ENCODE measurements at places on chromosomes 12 and 14.

DNA sequence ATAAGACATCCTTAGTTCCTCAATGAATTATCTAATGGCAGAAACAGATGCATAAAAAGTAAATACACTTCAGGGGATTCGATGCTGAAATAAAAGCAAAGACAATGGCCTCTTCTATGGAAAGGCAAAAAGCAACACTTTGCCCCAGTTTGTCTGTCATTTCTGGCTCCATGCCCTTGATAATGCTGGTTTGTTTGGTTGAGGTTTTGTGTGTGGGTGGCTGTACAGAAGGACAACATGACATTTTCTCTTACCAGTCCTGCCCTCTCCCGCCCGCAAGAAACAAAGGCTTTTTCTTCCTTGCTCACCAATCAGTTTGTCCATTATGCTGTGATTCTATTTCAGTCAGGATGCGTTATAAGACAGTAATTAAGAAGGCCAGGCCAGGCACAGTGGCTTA lies 18.1 kb upstream of the WDR89 start:
- no peak for DNase-seq

GRCh38 chr12:131783915-131784541 lies 44.2 kb upstream of the MMP17 start:
- no peak for DNase-seq

DNA sequence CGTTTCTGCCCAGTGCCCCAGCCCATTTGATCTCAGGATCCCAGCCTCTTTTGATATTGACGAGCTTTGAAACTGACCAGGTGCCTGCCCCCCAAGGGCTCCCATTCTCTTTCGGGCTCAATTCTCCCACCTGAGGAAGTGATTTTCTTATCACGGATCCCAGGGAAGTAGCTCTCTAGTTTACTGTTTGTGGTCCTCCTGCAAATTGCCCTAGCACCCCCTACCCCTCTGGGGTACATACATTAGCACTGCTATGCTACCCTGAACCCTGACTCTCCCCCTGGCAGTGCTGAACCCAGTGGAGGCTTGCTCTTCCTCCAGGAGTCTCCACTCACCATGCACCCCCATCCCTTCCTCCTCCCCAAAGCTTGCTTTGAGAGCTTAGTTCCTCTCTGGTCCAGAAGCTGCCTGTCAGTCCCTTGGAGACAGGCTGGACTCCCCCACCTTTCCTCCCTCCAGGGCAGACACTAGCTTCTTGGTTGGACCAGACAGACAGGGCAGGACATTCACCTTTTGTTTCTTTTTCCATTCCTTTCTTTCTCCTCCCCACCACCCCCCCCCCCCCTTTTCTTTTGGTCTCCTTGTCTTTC lies 4.4 kb upstream of the TBX3 start:
- no peak for DNase-seq

DNA sequence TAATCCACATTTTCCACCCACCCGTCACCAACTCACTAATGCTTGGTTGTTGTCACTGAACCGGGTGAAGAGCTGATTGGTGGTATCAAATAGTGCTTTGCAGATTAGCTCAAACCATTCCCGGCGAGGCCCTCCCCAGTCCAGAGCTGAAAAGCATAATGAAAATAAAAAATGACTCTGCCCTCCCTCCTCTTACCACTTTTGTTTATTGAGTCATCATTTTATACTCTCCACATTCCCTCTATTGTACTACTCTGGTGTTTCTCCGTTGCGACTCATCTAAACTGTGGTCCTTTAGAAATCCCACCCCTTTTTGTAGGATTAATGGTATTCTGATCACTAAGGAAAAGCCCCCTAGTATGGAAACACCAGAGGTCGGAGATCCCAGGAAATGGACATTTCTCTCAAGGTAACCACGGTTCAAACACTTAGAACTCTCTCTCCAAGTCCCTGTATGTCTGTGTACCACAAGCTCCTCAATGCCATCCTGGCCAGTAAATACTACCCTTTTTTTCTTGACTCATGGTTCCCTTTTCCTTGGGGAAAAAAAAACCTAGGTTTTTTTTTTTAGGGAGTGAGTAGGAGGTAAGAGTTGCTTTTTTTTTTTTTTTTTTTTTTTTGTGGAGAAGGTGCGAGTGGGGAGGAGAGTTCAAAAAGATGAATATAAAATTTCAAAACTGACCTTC lies 42.0 kb downstream of the AREL1 start:
- no peak for DNase-seq

- DNase-seq = no peak
Measured at GRCh38 chr12:123099560-123100192, 51.2 kb downstream of the PITPNM2 start.

DNA sequence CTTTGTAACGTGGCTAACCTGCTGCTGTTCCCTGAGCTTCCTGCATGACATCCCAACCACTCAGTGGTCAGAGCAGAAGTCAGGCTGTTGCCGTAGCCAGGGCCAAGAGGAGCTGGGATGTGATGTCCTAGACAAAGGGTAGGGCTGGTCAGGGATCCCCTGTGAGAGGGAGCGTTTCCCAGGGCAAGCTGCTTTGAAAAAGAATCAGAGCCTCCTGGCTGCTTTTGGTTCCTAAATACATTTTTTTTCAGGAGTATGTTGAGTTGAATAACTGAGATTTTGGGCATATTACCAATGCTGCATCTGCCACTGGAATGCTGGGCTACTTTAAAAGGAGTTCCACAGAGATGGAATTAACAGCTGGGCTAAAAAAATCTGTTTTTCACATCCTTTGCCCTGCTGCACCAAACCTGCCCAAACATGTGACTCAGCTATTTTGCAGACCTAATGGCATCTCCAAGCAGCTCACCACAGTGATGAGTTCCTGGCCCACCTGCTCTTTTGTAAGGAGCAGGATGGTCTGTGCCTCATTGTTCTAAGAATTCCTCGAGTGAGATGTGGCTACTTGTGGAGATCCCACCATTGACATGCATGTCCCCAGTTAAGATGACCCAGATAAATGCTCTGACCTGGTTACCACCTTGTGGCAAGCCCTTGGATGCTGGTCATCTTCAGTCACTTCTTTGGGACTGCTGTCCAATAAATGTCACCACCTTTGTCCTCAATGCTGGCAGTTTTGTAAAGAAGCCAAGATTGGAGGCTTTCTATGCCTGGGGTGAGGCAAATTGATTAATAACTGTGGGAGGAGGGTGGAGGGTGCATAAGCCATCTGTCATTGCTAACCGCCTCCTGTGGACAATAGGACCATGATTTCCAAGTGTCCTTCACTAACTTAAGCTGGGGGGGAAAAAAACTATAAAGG lies 24.1 kb downstream of the ANKRD13A start:
- DNase-seq = no peak

- no peak for DNase-seq
Measured at GRCh38 chr12:1007276-1007675, 16.3 kb downstream of the ERC1 start.

- no peak for DNase-seq
Measured at GRCh38 chr12:21429994-21430393, 7.5 kb upstream of the PYROXD1 start.

- DNase-seq = peak; percentile 32
Measured at GRCh38 chr12:124388679-124389137, 93.8 kb downstream of the RFLNA start.

- no peak for DNase-seq
Measured at GRCh38 chr14:33477797-33478196, 473.1 kb downstream of the EGLN3 start.

DNA sequence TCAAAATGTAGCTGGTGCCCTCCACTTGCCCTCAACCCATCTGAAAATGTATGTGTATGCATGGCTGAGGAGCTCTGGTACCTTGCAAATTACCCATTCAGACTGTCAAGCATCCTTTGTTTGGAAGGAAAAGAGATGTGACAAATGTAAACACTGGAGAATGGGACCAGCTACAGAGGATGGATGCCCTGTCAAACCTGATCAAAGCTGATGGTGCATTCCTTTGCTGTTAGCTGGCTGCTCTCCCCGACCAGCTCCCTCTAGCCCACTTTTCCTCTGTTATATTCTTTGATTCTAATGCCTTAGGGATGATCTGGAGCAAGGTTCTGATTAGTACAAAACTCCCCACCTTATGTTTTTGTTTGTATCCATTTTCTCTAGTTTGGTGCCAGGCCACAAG lies 310.3 kb downstream of the C12orf75 start:
- DNase-seq = no peak

GRCh38 chr12:105860561-105861207 lies 278.1 kb downstream of the NUAK1 start:
- no peak for DNase-seq

DNA sequence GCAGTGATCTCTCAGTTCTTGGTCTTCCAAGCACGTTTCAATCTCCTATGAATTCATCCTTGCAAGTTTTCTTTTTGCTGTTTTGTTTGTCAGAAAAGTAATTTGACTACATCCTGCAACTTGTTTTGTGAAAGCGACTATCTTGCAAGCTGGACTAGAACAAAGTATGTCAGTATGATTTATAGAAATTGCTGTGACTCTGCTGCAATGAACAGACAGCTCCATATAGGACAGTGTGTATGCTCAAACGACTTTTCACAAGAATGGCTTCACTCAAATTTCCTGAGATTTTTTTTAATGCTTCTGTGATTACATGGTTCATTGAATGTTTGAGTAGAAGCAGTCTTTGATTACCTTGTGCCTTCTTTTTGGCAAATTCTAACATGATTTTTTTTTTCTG lies 123.5 kb upstream of the TRHDE start:
- no peak for DNase-seq

GRCh38 chr12:65896743-65897142 lies 72.5 kb downstream of the HMGA2 start:
- DNase-seq = no peak

- DNase-seq = peak; percentile 3
Measured at GRCh38 chr12:27333403-27334009, 870 bp downstream of the BMAL2 start.

- DNase-seq = no peak
Measured at GRCh38 chr12:9669534-9669933, at the start of gene CLEC2D. Gene CLEC2D (plus strand): TSS chr12:9669713. CDS start chr12:9669735, 22 bp downstream.

DNA sequence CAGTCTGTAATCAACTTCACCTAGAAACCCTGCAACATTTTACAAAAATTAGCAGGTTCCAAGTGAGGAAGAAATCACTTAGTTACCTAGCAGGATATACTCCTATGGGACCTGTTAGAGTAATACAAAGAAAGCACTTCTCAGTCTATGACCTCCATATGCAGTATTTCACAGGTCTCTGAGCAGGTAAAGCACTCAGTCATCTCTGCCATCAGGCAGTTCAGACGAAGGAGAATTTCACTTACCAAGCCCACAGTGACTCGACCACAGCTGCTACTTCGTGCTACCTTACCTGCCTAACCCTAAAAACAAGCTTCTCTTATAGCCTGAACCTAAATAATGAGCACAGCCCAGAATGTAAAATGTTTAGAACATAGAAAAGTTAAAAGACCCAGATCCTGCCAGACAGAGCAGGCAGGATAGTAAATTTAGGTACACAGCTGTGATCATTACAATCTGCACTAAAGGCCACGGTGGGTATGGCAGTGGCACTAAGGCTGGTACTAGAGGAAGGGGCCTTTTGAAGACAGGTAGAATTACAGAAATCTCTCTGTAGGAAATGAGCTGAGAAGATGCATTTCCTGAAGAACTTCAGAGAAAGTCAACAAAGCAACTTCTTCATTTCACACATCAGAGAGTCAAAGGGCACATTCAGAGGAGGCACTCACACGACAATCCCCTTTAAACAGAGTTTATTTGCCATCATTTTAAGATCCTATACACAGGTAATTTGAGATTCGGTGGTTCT lies 35.7 kb downstream of the DCAF5 start:
- DNase-seq = no peak

- DNase-seq = no peak
Measured at GRCh38 chr14:72715850-72716228, 178.1 kb downstream of the DPF3 start.

DNA sequence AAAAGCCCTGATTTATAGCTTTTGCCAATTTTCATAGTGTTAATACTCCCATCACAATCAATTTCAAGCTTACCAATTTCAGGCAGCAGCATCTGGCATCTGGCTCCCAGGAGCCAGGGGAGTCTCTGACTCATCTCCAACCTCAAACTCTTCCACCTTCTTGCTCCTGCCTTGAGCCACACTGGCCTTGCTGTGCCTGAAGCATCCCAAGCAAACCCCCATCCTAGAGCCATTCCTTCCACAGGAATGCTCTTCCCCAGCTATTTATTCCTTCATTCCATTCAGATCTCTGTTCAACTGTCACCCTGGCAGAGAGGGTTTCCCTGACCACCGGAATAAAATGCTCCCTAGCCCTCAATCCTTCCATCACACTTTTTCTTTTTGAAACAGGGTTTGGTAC lies 13.9 kb upstream of the PPP1CC start:
- DNase-seq = no peak

- no peak for DNase-seq
Measured at GRCh38 chr12:129675947-129676346, 227.9 kb downstream of the TMEM132D start.

- no peak for DNase-seq
Measured at GRCh38 chr14:38208618-38209562, 1.2 kb downstream of the SSTR1 start.

DNA sequence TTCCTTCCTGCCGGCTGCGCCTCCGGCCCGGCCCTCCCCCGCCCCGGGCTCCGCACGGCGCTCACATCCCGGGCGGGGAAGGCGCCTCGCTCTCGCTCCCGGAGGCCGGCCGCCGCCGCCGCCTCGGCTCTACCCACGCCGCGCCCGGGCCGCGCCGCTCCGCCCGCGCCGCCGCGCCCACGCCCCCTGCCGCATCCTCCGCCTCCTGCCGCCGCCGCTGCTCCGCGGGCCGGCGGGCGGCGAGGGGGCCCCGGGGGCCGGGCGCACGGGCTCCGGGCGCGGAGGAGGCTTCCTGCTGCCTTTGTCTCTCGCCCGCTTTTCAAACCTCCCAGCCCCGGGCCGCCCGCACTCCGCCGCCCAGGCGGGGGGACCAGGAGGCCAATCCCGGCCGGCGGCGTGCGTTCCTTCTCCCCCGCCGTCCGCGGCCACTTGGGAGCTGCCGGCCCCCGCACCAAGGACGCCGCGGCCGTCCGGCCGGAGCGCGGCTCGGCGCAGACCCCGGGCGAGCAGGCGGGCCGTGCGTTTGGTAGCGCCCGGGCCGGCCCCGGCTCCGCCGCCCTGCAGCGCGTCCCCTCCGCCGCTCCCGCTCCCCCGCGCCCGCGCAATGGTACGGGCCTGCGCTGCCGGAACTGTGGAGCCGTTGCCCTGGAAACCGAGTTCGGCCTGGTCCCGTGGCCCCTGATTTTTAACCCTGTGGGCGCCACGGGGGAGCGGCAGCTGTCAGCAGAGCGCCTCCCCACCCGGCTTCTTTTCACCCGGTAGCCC lies at the start of gene FBXL14:
Gene FBXL14, minus strand, starts transcription at position 321 of the 765 bp plus-strand sequence. CDS start 515 bp downstream, outside the sequence.
- peak; percentile 90 for DNase-seq

DNA sequence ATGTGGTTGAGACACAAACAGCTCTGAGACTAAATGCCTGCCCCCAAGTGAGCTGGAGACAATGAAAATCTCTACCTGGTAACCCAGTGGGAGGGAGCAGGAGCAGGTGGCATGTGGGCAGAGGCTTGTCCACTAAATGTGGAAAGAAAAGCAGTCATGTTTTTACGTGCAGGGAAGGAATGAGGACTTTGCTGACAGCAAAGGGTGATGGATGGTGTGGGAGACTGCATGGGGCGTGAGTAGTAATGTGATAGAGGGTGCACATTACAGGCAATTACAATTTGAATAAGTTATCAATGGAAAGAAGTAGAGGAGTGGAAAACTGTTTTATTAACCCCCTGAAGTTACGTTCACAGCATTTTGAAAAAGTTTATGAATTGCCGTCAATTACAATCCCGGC lies 176.6 kb downstream of the NRXN3 start:
- DNase-seq = no peak

Measured in activated CD4-positive, alpha-beta T cell treated with anti-CD3 and anti-CD28 coated beads, Interleukin-2, amount 50 U/mL, for 1 hour (primary cell).